Activated CD8-positive, alpha-beta memory T cell treated with anti-CD3 and anti-CD28 coated beads for 48 hours (primary cell): ENCODE measurements at places on chromosomes 3 and 15.
A peak's percentile ranks its signal among the peaks of the same experiment; 100 is the strongest.

- DNase-seq: no peak
These were observed 2.9 kb downstream of the ADPRH start for GRCh38 chr3:119582178-119582577.

GRCh38 chr3:158709666-158710083, 22.6 kb downstream of the RARRES1 start:
- DNase-seq: no peak

- DNase-seq: peak; percentile 85
These were observed 52.6 kb downstream of the GTF2E1 start for GRCh38 chr3:120795017-120795648.

- DNase-seq: no peak
These were observed 266.9 kb downstream of the OCA2 start for GRCh38 chr15:27832237-27832596.

DNA sequence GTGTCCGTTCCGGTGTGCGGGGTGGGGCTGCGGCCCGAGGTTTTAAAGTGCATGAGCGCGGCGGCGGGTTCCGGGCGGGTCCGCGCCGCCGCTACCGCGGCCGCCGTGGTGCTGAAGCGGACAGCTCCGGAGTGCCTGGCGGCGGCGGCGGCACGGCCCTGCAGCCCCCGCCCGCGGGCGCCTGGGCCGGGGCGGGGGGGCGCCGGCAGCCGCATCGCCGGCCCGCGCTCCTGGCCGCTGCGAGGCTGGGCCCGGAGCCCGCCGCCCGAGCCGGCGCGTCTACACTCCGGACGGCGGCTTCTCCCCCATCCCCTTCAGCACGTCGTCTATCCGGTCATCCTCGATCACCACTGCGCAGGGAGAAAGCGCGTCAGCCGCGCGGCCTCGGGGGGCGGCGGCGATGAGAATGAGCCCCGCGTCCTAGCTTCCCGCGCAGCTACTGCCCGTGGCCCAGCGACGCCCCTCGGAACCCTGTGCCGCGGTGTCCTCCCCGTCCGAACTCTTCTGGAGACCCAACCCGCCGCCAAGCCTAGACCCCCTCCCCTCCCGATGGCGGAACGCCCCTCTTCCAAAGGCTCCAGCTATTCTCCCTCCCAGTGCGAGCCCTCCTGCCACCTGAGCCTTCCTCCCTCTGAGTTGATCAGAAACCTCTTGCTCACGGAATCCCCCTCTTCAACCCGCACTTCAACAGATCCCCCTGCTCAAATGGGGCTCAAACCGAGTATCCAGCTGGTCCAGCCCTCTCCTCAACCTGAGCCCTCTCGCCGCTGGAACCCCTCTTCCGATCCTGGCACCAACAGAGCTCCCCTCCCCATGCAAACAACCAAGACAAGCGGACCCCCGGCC, 1.3 kb downstream of the CAMK2N2 start:
- DNase-seq: no peak

GRCh38 chr3:122912772-122913538, 114.6 kb downstream of the SEMA5B start:
- DNase-seq: no peak

GRCh38 chr3:94548581-94549316, 485.9 kb downstream of the NSUN3 start:
- no peak for DNase-seq

GRCh38 chr3:123447749-123448517, 957 bp downstream of the ADCY5 start:
- DNase-seq: no peak

DNA sequence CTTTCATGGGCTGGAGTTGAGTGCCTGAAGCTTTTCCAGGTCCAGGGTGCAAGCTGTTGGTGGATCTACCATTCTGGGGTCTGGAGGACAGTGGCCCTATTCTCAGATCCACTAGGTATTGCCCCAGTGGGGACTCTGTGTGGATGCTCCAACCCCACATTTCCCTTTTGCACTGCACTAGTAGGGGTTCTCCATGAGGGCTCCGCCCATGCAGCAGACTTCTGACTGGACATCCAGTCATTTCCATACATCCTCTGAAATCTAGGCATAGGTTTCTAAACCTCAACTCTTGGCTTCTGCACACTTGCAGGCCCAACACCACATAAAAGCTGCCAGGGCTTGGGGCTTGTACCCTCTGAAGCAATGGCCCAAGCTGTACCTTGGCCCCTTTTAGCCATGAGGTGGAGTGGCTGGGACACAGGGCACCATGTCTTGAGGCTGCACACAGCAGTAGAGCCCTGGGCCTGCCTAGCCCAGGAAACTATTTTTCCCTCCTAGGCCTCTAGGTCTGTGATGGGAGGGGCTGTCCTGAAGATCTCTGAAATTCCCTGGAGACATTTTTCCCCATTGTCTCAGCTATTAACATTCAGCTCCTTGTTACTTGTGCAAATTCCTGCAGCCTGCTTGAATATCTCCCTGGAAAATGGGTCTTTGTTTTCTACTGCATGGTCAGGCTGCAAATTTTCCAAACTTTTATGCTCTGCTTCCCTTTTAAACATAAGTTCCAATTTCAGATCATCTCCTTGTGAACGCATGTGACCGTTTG, 6.0 kb upstream of the HACD2 start:
- DNase-seq: no peak

GRCh38 chr3:152258448-152259393, 10.0 kb upstream of the MBNL1 start:
- DNase-seq: no peak

- no peak for DNase-seq
These were observed 3.0 kb upstream of the EDEM1 start for GRCh38 chr3:5184499-5184898.

- no peak for DNase-seq
These were observed 45.5 kb downstream of the NEK11 start for GRCh38 chr3:131072099-131072559.

DNA sequence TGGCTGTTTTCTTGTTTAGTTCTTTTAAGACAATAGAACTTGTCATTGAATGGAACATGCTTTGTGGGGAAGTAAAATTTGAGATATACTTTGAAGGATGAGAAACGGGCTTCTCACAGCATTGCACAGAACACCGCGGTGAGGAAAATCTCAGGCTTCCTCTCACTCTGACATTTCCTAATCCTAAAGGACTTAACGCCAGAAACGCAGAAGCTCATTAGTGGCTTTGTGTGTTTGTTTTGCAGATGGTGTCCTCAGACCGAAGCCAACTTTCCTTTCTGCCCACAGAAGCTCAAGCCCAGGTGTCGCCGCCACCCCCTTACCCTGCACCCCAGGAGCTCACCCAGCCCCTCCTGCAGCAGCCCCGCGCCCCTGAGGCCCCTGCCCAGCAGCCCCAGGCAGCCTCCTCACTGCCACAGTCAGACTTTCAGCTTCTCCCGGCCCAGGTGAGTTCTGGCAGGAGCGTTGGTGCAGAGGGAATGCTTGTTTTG, 78.9 kb upstream of the BLM start:
- no peak for DNase-seq

- no peak for DNase-seq
These were observed 1.6 kb downstream of the NKTR start for GRCh38 chr3:42601896-42602581.

DNA sequence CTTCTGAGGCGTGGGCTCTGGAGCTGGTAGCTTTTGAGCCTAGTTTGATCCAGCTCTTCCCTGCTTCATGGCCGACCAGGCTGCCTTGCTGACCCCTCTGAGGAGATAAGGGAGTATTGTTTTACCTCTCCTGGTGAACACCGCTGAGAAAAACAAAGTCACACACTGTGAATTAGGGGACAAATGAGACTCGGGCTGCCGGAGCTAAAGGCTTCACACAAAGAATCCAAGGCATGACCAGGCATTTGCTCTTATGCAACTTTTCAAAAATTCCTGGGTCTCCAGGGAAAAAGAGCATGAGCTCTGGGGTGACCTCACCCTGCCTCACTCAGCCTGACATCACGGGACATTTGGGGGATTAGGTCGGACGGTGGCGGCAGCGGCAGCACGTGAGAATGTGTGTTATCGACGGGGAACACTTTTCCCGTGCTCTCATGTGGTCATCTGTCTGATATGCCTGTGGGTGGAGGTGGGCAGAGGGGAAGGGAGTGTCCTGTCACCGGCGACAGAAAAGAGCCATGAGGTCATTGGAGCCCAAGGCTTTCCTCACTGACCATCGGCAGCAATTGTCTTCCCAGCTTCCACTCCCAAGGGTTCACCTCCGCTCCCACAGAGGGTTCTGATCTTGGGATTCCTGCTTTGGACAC, 61.0 kb downstream of the TMEM44 start:
- no peak for DNase-seq

GRCh38 chr3:124117486-124117885, 125.6 kb upstream of the ROPN1 start:
- DNase-seq: no peak

DNA sequence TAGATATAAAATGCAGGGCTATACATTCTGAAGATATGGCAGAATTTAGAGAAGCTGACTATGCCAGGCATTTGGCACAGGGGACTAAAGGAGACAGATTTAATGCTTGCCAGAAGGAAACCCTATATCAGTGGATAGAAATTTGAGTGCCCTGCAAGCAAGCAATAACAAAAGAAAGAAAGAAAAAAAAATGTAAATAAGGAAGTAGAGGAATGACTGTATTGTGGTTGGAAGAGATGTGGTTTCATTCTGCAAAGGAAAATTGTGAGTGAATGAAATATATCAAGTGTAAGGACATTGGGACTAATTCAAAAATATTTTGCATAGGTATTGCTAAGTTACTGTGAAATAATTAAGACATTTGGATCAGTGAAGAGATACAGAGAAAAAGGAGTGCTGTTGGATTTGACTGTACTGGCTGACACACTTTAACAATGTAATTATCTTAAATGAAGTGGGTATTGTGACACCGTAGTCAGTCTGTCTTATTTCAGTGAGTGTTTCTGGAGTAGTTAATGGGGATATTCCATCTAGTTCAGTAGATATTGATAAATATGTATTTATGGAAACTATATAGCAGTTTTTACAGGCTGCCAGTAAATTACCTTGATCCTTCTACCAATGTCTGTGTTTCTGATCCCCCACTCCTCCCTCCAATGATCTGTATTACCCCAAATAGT, 418.2 kb downstream of the CNTN4 start:
- DNase-seq: no peak

- no peak for DNase-seq
These were observed 111.7 kb upstream of the KLF13 start for GRCh38 chr15:31214864-31215489.

- DNase-seq: no peak
These were observed 526.4 kb downstream of the SOX2 start for GRCh38 chr3:182238126-182238525.

- no peak for DNase-seq
These were observed 24.4 kb downstream of the ISG20 start for GRCh38 chr15:88663141-88663621.

DNA sequence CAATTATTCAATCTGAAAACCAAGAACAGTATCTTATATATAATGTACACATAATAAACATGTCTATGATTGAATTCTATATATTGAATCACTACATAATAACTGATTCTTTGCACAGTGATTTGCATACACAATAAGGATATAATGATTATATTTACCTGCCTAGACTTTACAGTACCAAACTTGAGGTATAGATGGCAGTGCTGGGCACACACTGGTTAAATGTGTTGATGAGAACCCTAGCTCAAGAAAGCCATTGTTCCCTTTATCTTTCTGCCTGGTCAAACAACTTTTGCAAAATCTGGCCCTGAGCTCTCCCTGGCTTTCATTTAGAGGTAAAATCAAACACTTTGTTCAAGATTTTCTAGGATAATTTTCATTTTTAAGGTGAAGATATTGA, 697.7 kb downstream of the TUSC7 start:
- DNase-seq: no peak

DNA sequence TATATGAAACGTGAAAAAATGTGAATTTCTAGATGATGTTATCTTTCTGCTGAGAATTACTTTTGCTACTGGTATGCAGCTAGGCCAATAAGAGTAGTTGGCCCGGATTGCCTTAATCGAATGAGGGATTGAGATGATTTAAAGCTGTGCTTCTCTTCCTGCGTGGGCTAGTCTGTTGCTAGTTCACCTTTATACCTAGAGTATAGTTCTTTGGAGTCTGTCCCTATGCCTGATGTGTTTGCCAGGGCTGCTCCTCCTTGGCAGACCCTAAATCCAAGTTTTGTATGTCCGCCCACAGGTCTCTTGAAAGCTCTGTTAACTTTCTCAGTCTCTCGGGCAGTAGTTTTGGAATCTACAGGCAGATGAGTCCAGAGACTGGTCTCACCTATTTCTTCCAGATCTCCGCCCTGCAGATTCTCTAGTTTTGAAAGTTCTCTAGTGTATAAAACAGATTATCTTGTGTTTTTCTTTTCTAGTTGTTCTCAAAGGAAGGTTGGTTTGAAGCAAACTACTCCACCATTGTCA, 64.9 kb downstream of the MEF2A start:
- DNase-seq: no peak

- DNase-seq: no peak
These were observed 36.2 kb downstream of the GAP43 start for GRCh38 chr3:115659253-115660220.

DNA sequence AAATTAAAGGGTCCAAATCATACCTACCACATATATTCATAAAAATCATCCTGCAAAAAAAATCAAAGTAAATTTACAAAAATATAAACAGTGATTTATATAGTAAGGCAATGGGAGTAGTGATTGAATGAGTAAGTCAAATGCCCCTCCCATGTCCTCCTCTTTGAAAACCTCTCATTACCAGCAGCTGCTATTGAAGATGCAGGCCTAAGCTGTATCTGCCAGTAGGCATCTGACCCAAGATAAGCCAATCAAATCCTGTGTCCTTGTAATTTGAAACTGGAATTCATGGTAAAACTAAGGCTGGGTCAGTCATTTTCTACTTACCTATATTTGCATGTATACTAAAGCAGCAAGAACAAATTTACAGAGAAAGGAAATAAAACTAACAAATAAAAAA, 60.4 kb upstream of the POU1F1 start:
- no peak for DNase-seq

DNA sequence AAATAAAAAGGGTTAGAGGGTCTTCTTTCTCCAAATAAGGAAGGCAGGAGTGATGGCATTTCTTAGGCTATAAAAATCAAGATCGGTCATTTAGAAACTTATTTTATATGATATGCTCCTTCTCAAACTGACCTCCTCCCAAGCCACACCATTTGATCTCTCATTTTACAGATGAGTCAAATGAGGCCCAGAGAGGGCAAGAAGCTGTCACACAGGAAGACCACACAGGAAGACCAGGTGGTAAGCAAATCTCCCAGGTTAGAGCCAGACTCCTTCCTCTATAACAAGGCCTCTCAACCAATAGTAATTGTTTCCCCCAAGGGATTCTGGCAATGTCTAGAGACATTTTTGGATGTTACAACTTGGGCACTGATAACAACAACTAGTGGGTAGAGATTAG, 13.8 kb downstream of the TLE3 start:
- DNase-seq: no peak

GRCh38 chr3:169822540-169822939, 9.8 kb upstream of the LRRC34 start:
- no peak for DNase-seq

GRCh38 chr3:123388811-123389627, 59.9 kb downstream of the ADCY5 start:
- no peak for DNase-seq
